ENCODE measurements at places on chromosomes 5 and 9. TPM values are rescaled to one million over a fixed set of nuclear protein-coding genes. Genes with fewer than 3 reads are reported as not detected.

TRIO gene
- total RNA-seq, result 86.4 TPM

GABRA1 gene
- not detected for total RNA-seq

FAM151B gene
- total RNA-seq, result 1.9 TPM

DCAF10 gene
- 34.6 TPM for total RNA-seq

GAPT gene
- total RNA-seq, result not detected

All from cardiac ventricle fibroblast (primary cell).